ENCODE measurements at places on chromosomes 11 and 22.

DNA sequence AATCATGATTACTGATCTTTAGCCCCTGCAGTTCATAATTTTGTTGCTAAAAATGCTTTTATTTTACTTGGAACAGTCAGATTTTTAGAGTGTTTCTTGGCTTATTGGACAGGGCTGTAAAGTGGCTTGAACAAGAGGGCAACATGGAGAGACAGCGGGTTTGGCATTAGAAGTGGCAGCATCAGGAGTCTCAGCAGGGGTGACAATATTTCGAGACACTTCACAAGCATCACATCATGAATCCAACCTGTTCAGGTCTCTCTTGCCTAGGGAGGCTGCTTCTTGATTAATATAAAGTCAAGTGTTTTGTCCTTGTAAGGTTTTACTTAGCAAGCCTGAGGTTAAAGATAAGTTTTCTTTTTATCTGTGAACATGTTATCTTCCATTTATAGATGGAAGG lies 2249.5 kb downstream of the LRRC4C start:
- no peak for DNase-seq

GRCh38 chr11:12269446-12270214 lies 107.7 kb upstream of the PARVA start:
- no peak for DNase-seq

- no peak for DNase-seq
These were observed 4.5 kb downstream of the RNH1 start for GRCh38 chr11:502288-503178.

- no peak for DNase-seq
These were observed 6.0 kb downstream of the PDXP start for GRCh38 chr22:37664249-37665101.

- no peak for DNase-seq
These were observed 33.0 kb downstream of the FAM168A start for GRCh38 chr11:73564903-73565302.

DNA sequence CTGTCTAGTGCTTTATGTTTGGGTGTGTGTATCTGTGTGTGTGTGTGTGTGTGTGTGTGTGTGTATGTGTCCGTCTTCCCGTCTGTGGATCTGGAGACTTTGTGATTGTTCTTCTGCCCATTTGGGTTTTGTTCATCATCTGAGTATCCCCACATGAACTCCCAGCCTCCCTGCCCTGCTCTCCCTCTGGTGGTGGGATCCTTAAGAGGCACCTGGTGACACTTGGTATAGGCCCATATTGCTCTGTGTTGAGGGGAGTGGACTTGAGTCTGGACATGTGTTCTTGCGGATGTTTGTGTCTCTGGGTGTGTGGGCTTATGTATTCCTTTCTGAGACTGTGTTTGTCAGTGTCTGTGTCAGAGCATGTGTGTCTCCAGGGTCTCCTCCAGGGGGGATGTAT lies 15.3 kb downstream of the RCOR2 start:
- DNase-seq, result no peak

DNA sequence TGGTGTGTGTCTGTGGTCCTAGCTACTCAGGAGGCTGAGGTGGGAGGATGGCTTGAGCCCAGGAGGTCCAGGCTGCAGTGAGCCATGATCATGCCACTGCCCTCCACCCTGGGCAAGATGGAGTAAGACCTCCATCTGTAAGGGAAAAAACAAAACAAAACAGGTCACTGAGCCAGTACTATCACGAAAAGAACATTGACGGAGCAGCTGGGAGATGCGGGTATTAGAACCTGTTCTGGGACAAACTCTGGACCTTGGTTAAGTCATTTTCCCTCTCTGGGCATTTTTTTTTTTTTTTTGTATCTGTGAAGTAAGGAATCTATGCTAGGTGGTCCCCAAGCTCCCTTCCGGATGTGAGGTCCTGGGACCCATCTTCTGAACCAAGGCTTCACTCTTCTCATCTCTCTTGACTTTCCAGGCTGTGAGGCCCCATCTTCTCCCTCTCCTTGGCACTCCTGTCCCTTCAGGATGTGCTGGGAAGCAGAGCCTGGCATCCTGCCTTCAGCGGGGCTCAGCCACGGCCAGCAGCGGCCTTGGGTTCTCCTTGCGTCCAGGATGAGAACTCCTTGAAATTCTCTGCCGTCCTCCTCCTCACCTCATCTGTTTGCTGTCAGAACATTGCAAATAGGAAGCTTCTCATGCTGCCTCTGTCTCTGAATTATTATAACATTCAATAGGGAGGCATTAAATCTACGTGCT lies 130.8 kb downstream of the GRIK4 start:
- no peak for DNase-seq

DNA sequence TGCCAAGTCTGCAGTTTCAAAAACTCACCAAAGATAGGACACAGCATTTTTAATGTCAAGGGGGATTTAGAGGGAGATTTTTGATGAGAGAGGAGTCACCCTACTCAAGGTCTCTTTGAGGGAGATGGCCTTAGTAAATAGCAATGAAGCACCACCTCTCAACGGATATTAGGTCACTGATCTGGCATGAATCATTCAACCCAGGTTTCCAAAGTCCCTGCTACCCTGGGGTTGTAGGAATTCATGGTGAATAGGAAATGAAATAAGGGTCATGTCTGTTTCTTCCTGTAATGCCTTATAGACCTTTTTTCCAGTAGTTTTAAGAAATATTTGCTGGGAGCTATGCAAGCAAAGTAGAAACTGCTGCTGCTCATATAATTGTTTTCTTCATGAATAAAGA lies 2154.9 kb downstream of the LRRC4C start:
- no peak for DNase-seq

DNA sequence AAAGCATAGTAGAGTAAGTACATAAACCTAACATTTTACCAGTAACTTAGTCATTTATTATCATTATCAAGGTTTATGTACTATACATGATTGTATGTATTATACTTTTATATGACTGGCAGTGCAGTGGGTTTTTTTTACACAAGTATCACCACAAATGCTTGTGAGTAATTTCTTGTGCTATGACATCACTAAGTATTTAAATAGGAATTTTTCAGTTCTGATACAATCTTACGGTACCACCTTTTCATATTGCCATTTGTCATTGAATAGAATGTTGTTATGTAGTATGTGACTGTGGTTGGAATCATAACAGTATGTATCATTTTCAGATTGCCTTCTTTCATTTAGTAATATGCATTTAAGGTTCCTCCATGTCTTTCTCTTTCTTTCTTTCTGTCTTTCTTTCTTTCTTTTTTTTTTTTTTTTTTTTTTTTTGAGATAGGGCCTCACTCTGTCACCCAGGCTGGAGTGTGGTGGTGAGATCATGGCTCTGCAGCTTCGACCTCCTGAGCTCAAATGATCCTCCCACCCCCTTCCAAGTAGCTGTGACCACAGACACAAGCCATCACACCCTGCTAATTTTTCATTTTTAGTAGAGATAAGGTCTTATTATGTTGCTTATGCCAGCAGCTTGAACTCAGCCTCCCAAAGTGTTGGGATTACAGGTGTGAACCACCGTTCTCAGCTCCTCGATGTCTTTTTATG lies 18.6 kb downstream of the ATM start:
- DNase-seq, result peak; percentile 36

GRCh38 chr11:73461964-73462363 lies 85.8 kb downstream of the RELT start:
- DNase-seq, result no peak

DNA sequence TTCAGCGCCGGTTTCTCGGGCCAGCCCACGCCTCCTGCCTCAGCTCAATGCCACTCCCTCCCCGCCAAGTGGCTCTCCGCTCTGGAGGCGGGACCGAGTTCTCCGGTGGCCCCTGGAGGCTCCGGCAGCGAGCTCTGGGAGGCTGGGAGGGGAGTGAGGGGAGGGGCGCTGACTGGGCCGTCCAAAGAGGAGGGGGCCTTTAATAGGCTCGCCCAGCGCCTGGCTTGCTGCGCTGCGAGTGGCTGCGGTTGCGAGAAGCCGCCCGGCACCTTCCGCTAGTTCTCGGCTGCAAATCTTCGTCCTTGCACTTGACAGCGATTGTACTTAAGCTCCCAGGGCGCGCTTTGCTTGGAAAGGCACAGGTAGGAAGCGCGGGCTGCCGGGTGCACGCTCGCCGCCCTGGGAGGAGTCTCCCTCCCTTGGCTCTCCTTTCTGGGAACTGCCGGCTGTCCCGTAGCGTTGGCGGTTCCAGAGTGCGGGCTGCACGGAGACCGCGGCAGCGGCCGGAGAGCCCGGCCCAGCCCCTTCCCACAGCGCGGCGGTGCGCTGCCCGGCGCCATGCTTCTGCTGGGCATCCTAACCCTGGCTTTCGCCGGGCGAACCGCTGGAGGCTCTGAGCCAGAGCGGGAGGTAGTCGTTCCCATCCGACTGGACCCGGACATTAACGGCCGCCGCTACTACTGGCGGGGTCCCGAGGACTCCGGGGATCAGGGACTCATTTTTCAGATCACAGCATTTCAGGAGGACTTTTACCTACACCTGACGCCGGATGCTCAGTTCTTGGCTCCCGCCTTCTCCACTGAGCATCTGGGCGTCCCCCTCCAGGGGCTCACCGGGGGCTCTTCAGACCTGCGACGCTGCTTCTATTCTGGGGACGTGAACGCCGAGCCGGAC lies at the start of gene ADAMTS15:
ADAMTS15 (plus strand) TSS at position 230 of the 894 bp plus-strand sequence; CDS start at position 559, 329 bp downstream.
- peak; percentile 35 for DNase-seq

DNA sequence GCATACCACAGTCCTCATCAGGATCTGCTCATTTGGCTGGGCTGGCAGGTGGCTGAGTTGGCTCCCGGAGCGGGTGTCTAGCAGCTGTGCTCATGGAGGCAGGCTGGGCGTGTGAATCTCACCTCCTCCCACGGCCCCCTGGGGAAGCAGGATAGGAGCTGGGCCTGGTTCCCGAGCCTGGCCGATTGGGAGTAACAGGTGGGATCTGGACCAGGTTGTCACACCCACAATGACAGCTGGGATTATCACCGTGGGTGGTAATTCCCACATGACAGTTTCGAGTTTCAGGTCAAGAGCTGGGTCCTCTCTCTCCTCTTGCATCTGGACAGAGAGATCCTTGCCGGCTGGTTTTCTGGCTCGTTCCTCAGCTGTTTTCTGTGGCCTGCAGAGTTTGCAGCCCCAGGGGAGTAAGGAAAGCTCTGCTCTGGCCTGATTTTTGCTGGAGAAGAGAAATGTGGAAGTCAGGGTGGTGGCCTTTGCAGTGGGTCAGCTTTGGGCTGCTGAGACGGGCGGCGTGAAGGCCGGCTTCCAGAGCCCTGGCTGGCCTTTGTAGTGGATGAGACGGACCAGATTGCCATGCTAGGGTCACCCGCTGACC lies 57.0 kb downstream of the BCR start:
- no peak for DNase-seq

DNA sequence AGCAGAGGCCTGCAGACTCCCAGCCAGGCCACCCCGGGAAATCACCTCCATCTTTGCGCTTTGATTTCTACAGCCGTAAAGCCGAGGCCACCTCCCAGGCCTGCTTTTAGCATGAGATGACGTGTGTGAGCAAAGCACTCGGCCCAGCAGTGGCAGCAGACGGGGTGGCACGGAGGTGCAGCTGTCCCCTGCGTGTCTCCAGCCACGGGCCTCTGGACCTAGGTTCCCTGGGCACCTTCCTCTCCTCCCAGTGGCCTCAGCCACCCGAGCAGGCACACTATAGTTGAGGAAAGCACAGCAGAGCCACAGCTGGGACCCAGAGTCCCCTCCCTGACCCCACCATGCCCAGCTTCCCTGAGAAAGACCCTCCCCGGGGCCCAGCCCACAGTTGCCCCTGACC lies 15.9 kb downstream of the GNAZ start:
- no peak for DNase-seq

DNA sequence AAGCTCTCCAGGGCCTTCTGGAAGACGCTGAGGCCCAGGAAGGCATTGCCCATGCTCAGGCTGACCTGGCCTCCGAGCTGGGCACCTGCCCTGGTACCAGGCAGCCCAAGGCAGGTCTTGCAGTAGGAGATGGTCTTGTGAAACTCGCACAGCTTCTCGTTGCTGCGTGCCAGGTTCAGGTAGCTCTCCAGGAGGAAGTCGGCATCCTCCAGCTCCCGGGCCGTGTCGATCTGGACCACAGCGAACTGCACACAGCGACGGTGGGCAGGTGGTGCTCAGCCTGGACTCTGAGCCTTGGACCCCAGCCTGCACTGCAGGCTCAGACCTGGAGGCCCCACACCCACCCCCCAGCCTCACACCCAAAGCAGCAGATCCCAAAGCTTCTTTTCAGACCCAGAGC lies 1.0 kb downstream of the RAPSN start:
- no peak for DNase-seq

DNA sequence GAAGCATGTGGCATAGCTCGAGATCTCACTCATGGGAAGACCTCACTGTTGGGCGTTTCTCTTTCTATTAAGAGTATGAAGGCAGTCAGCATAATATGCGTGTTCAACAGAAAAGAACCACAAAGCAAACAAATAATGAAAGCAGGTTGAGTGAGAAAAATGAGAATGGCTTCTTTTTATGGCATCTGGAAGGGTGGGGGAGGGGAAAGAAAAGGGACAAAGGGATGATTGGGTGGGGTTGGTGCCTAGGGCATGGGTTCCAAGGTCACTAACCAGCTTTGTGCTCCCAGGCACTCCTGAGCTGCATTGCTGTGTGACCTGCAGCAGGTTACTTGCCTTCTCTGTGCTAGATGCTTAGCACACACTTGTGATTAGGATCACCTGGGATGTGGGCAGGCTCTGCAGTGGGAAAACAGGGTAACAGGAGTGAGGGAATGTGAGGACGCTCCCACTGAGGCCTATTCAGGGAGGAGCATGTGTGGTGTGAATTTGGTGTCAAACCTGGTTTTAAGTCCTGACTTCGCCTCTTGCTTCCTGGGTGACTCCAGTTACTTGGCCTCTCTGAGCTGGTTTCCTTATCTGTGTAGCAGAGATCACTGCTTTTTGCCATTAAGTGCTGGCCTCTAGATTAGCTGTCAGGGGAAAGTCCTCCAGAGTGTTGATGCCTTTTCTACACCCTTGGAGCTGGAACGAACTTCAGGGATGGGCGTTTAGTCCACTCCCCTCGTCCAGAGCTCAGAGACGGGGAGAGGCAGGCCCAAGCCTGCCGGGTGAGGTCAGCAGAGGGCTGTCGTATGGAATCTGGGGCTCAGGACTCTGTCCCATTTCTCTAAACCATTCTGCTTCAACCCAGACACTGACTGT lies 74.8 kb downstream of the KIAA1671 start:
- no peak for DNase-seq

DNA sequence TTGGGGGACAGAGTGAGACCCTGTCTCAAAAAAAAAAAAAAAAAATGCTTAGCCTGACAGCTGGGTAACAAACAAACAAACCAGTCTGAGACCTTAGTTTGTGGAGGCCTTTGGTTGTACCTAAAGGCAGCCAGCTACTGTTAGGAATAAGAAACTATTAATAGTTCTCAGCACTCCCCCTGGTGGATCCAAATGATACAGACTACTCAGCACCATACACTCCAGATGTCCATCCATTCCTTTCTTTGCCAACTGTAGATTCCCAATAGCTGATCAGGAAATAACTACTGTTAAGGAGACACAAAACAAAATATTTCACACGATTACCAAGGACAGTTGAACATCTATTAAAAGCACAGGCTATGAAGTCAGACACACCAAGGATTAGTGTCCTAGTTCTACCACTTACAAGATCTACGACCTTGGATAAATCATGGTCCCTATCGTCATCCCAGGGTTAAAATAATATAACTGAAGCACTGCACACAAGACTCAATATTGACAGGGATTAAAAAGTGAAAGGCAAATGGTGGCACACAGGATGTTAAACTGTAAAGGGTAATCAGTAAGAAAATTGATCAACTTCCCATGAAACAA lies 17.2 kb downstream of the CLDN25 start:
- DNase-seq, result no peak

GRCh38 chr11:60809691-60810090 lies 24.6 kb downstream of the MS4A10 start:
- no peak for DNase-seq

- no peak for DNase-seq
These were observed 1125.0 kb downstream of the BRD1 start for GRCh38 chr22:48702573-48703264.

All from activated T-cell treated with anti-CD3 and anti-CD28 coated beads for 48 hours (primary cell).